ENCODE measurements at places on chromosomes 1 and 21. TPM values are rescaled to one million over a fixed set of nuclear protein-coding genes. Genes with fewer than 3 reads are reported as not detected.

GFI1 gene
- total RNA-seq: 0.24 TPM

GRCh38 chr1:180382326-180383115 is 119.9 kb downstream of the ACBD6 start:
- ATAC-seq: no peak

DNA sequence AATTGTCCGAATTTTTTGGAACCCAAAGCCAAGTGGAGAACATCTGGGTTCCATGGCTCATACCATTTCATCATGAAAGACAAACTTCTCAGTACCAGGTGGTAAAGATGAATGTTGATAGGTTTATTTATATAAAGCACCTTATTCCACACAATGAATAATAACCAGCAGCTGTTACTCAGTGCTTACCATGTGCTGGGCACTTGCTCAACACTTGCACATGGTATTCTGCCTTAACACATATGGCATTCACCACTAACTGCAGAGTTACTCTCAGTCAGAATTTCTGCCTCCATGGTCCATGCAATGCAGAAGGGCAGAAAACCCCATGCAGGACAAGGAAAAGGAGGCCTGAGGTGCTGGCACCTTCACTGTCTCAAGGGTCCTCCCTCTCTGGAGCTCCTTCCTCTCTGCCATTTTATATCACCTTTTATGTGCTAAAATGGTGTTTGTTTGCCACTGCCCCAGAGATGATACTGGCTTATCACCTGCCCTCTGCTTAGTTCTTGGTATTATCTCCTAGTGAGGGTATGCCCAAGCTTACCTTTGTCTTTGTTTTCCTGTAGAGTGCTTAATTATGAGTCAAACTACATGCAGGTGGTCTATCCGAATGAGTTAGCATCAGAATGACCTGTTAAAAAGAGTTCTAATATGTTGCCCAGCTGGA is 76.7 kb upstream of the ZNF326 start:
- peak; percentile 73 for ATAC-seq

DNA sequence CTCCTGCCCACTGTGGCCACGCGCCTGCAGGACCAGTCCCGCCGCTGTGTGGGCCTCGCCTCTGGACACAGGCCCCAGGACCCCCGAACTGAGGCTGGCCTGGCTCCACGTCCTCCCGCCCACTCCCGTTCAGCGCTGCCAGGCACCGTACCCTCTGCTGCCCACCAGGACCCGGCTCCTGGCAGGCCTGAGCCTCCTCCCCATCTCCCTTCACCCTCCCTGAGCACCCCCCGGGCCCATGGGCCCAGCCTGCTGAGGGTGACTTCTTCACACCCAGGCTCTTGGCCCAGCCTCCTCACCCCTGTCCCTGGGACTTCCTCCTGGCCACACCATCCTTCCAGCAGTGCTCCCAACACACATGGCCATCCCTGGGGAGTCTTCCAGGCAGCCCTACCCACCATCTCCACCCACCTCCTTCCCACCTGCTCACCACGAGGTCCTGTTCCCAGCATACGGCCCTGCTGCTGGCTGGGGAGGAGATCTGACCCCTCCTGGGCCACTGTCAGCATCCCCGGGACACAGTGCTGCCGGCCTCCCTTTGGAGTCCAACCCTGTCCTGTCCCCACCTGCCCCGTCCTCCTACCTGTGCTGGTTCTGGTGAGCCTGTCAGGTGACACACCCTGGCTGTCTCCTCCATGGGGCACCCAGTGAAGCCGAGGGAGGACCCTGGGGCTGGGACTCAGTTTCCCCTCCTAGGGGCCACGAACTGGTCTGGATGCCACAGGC is 53.7 kb downstream of the SLX9 start:
- no peak for ATAC-seq

PLPPR4 gene
- 0.20 TPM for total RNA-seq

- ATAC-seq: no peak
Observed at GRCh38 chr1:153745417-153745816, 17.6 kb downstream of the INTS3 start.

FLG gene
- total RNA-seq: 0.40 TPM

DNA sequence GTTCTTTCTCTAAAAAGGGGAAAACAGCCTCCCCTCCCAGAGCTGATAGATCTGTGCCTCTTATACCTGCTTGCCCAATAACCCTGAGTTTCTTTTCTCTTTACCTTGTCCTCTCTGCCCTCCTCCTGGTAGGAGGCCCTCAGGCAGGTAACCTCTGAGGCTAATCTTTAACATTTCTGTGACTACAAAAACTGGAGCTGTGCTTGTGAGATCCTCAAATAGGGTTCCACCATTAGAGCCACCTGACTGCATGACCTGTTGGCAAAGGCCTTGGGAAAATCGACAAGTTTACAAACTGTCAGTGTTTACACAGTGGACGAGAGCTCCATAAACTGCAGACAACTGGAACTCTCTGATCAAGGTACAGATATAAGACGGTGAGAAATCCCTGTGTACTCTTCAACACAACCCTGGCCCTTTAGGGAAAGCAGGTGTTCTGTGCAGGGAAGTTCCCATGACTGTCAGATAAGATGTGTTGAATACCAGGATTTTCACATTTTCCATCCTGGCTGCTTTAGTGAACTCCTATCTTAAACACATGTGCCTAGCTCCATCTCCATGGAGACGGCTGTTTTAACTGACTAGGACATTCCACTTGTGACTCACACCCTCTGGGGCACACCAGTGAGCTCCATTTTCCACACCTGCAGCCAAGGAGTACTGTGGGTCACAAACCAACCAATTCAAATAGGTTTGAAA is 38.3 kb downstream of the ECE1 start:
- ATAC-seq: peak; percentile 82

DNA sequence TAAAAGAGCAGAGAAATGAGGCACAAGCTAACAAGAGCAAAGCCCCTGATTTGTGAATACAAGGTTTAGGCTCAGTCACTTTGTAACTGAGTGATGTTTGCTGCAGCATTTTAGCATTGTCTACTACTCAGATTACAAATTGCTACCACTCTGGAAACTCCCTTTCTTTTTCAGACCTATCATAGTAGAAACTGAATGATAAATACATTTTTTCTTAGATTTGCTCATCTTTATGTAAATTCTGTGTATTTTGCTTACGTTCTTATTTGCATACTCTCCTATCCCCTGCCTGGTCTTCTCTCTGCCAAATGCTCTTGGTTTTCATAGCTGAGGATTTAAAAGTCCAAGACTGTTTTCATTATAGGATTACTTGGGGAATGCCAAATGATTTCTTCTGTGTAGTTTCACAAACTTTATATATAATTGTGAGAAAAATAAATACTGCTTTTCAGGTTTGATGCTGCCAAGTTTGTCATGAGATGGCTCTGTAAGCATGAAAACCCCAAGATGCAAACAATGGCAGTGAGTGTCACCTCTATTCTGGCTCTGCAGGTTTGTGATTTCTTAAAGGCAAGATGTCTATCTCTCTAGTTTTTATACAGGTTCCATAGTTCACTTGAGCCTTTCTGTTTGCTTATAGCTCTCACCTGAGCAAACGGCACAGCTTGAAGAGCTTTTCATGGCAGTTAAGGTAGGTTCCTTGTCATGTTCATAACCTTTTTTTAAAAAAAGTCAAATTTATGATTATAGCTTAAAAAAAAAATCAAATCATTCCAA is 24.7 kb downstream of the ZYG11A start:
- peak; percentile 29 for ATAC-seq

PYGO2 gene
- total RNA-seq: 17.3 TPM

GRCh38 chr1:59678040-59678439 is 136.7 kb upstream of the HOOK1 start:
- ATAC-seq: no peak

DNA sequence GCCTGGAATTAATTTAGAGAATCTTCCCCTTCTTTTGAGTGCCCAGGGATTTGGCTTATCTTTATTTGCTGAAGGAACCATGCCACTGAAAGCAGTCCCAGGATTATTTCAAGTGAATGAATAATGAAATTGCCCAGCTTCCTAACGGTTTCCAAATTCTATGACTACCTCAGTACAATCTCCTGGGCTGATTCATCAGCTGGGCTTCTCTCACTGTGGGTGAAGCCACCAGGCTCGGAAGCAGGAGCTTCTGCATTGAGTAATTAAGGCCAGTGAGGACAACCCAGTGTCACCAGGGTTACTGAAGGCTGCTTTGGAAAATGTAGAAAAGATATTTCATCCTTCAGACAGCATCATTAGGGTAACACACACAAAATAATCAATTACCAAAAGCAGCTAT is 169.8 kb downstream of the DAB1 start:
- peak; percentile 37 for ATAC-seq

DNA sequence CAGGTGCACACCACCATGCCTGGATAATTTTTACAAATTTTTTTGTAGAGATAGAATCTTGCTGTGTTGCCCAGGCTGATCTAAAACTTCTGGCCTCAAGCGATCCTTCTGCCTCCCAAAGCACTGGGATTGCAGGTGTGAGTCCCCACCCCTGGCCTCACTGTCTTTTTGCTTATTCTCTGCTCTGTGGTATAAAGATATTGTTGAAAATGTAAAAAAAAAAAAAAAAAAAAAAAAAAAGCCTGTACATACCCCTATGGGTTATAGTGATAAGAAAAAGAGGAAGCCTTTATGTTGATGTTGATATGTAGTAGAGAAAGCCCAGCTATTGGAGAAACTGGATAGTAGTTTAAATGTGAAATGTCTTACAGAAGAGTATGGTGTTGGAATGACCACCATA is 125.8 kb downstream of the XPR1 start:
- ATAC-seq: no peak

DNA sequence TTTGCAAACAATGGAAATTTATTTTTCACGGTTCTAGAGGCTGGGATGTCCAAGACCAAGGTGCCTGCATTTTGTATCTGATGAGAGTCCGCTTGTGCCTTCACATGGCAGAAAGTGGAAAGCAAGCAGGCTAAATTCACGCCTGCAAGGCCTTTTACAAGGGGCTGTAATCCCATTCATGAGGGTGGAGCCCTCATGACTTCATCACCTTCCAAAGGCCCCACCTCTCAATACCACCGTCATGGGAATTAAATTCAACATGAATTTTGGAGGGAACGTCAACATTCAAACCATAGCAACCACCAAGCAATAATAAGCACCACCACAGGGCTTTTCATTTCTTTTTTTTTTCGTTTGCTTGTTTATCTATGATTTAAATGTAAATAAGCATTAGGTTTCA is 115.3 kb downstream of the C1orf21 start:
- no peak for ATAC-seq

GRIK1 gene
- not detected for total RNA-seq

IL19 gene
- 5.5 TPM for total RNA-seq

RORC gene
- total RNA-seq: 1.2 TPM

- peak; percentile 78 for ATAC-seq
Observed at GRCh38 chr1:11654137-11654938, at the start of the genes FBXO2 and FBXO44. TSS of gene FBXO2 (minus strand) at chr1:11654429. CDS start at chr1:11654340, 89 bp downstream. TSS of gene FBXO44 (plus strand) at chr1:11654877. CDS start at chr1:11655836, 959 bp downstream.
